ENCODE measurements at places on chromosomes 7 and 10. TPM values are rescaled to one million over a fixed set of nuclear protein-coding genes. Genes with fewer than 3 reads are reported as not detected.
A peak's percentile ranks its signal among the peaks of the same experiment; 100 is the strongest.

DNA sequence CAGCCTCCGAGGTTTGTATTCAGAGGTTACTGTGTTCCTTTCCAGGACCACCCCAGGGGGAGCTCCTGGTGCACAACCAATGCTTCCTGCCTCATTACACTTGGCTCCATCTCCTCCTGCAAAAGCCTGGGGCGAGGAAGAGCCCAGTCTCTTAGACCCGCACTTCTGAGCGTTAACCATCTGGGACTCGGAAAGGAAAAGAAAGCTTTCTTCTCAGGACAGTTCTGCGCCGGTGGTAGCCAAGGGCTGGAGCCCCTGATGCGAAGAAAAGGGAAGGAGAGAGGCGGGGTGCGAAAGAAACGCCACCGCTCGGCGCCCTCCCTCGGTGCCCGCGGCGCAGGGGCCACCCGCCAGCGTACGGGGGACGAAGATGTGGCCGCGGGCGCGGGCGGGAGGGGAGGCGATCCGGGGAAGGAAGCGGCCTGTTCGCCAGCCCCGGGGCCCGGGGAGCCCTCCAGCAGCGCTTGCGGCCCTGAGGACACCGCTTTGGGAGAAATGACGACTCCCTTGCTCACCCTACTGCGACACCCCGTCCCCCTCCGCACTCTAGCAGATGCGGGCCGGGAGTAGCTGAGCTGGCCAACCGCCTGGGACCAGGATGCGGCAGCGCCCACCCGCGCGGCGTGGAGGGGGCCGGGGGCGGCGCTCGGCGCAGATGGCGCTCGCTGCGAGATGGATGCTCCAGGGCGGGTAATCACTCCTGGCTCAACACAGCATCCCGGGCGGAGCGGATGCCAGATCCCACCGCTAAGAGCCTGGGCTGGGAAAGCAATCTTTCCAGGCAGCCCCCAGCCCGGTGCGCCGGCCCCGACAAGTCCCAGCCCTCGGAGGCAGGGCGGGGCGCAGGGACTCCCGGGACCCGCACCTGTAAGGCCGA lies 1.3 kb downstream of the NRCAM start:
- no peak for DNase-seq

DNA sequence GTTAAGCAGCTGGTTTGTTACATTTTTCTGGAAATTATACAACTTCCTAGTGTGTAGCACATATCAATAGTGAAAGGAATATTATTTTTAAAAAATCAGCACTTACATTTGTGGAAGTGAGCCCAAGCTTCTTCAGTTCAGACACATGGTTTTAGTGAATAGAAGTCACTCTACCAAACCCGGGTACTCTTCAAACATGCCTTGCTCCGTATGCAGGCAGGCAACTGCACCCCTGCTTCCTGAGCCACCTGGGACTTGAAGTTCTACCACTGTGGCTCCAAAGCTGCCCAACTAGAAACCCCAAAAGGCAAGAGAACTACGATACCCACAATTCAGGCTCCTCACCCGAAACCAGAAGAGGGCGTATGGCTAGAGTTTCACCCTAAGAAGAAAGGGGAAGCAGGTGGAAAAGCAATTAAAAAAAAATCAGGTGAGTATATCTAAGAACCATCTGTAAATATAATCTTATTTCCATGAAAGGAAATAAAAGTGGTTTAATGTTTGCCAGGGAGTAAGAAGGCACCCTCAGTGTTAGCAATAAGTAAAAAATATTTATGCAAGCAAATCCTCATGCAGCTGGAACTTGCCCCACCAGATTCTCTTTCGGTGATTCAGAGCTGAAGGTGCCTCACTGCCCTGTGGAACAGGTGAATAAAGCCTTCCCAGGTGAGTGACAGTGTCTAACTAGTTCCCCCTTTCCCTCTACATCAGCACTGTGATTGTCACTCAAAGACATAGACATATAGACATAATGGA lies at the start of gene MACC1:
Gene MACC1 (minus strand): TSS at position 192 of the 756 bp plus-strand sequence. CDS start 55,522 bp downstream, outside the sequence.
- peak; percentile 64 for DNase-seq

DNA sequence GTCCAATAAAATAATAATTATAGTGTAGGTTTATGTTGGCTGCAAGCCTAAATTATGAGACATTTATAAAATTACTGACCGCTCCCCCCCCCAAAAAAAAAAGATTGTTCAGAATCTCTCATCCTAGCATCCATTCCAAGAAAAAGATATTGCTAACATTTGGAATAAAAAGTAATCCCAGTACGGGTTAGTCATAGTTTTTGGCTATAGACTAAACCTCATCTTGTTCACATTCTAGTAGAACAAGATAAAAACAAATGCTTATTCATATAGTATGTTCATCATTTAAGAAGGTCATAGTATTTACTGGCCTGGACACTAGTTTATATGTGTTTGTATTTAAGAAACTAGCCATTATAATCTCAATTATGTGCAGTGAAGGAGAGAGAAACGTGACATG lies 44.0 kb downstream of the ADK start:
- DNase-seq: no peak

- no peak for DNase-seq
Observed at GRCh38 chr10:49273082-49273465, 25.9 kb upstream of the C10orf71 start.

GRCh38 chr7:18347170-18347569 lies 148.4 kb upstream of the HDAC9 start:
- DNase-seq: no peak

- no peak for DNase-seq
Observed at GRCh38 chr7:112723416-112723815, 66.8 kb downstream of the TMEM168 start.

GRCh38 chr10:21749788-21750187 lies 215.8 kb downstream of the MLLT10 start:
- DNase-seq: no peak

DNA sequence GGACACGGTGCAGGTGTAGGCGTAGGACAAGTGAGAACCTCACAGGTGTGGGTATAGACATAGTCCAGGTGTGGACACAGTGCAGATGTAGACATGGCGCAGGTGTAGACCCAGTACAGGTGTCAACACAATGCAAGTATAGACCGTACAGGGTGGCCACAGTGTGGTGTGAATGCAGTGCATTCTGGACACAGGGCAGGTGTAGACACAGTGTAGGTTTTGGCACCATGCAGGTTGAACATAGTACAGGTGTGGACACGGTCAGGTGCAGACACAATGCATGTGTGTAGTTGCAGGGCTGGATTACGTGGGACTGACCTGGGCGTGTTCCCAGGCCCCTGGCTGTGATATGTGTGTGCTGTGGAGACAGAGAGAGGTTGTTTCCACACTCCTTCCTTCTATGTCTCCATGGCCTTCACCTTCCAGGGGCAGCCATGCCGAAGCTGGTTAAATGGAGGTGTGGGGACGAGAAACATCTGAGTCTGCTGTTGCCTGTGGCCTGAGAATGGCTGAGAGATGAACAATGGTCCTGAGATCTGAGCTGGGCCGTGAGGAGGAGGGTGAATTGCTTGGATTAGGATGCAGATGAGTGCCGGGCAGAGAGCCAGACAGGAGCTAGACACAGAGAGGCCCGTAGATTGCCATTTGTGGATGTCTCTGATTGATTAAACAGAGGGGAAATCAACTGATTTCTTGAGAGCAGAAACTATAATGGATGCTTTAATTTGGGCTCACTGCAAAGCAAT lies 343.9 kb upstream of the SHH start:
- no peak for DNase-seq

Gene NRCAM
- total RNA-seq: 9.7 TPM

Gene BEND7
- total RNA-seq: 8.8 TPM

Gene CCDC201
- not detected for total RNA-seq

Gene CALD1
- 616 TPM for total RNA-seq
